CD4-positive, alpha-beta T cell treated with Interferon gamma for 1 hour (primary cell): ENCODE measurements at places on chromosomes 5 and 9.

DNA sequence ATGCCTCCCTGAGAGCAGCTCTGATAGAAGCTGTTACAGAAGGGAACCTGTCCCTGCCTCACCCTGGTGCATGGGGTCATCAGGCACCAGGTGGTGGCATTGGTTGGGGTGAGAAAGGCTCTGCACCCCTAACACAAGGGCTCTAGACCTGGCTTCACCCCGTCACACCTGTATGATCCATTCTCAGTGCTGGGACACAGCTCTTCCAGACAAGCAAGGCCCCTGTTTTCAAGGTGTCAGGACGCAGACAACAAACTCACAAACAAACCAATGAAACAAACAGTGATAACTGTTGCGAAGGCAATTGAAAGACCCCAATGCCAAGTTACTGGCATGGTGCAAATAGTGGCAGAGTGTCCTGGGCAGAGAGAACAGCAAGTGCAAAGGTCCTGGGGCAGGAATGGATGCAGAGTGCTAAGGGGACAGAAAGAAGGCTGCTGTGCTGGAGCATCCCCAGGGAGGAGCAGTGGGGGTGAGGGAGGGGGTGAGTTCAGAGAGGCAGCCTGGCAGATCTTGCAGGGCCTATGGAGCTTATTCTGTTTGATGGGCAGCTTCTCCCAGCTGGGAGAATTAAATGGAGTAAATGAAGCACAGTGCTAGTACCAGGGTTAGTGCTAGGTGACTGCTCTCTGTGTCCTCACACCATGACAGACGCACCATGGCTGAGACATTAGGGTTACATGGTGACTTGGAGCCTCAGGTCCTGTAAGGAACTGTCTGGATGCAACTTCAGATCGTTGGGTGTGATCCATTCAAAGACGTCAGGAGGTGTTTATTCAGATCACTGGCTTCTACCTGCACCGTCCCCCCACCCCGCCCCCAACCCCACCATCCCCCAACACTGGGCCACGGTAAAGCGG is 67.9 kb upstream of the UNC5A start:
- no peak for DNase-seq

- DNase-seq = no peak
These were observed 14.7 kb downstream of the TLN1 start for GRCh38 chr9:35717132-35717870.

DNA sequence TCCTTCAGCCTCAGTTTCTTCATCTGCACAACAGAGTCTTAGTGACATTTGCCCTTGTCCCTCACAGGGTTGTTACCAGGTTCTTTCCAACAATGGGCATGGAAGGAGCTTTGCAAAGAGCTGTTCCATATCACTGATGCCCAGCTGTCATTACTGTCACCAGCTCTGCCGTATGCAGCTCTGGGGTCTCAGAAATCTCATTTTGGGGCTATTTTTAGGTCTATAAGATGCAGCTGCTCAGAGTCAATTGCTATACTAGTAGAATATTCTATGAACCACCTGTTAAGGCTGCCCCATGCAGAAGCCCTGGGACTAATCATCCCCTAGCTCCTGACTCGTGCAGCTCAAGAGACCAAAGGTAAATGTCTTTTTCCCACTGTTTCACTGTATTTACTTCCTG is 105.1 kb upstream of the TNPO1 start:
- no peak for DNase-seq

GRCh38 chr9:34623374-34624235 is 3.3 kb upstream of the DCTN3 start:
- DNase-seq = peak; percentile 7

DNA sequence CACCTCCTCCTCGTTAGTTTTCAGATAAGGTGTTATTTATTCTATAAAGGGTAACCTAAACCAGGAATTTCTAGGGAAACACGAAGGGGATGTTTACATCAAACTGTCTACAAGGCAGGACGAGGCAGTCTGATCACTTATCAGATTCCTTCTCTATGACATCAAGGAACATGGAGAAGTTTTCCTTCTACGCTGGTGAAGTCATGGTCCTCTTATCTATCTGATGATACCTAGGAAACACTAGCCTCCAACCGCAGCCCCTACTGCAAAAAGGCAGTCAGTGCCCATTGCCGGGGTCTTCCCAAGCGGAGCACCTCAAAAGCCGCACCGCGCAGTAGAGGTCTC is 1.5 kb downstream of the MPDZ start:
- DNase-seq = no peak

DNA sequence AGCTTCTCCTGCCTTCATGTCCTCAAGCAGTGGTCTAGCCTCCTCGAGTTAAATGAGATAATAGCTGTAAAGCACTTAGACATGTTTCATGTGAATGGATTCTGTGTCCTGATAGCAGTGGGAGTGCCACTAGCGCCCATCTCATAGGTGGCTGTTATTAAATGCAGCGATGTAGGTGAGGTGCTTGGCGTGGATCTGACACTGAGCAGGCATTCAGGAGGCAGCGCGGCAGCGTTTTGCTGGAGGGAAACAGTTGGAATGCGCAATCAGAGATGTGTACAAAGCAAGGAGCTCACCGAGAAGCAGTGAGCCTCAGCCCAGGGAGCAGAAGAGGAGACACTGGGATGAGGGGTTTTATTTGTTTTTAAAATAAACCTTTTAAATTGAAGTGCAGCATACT is 106.6 kb downstream of the RGS3 start:
- DNase-seq = no peak

- DNase-seq = no peak
These were observed 89.8 kb downstream of the PCDH1 start for GRCh38 chr5:141788296-141788970.

- DNase-seq = no peak
These were observed 36.3 kb upstream of the FGF1 start for GRCh38 chr5:142722146-142722545.

DNA sequence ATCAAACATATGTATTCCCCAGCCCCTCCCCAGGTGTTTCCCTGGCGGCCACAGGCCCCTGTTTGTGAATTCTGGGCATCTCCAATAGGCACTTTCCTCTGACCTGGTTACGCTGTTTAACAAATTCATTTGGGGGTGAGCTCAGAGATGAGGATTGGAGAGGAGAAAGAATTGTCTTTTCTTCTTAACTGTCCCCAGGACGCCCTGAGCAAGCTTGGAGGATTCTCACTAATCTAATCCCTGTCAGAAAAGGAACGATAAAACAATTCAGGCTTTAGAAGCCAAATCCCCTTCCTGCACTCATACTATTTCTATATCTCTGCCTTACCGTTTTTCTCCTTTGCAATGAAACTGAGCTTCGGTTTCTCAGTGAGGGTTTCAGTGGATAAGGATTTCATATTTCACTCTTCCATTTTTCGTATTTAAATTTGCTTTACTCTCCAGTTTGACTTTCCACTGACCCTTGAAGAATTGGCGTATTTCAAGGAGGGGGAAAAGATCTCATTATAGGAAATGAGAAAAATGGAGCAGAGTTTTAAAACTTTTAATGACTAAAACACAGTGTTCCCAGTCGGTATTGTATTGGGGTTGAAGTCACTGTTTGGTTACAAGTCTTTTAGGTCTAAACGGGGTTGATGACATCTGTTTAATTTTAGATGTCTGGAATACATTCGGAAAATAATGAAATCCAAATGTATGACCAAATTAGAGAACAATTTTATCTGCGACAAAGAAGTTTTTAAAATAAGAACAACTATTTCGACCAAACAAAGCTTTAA is 180.1 kb downstream of the MACROH2A1 start:
- no peak for DNase-seq

- no peak for DNase-seq
These were observed 125.8 kb downstream of the GALNT10 start for GRCh38 chr5:154316223-154316935.

DNA sequence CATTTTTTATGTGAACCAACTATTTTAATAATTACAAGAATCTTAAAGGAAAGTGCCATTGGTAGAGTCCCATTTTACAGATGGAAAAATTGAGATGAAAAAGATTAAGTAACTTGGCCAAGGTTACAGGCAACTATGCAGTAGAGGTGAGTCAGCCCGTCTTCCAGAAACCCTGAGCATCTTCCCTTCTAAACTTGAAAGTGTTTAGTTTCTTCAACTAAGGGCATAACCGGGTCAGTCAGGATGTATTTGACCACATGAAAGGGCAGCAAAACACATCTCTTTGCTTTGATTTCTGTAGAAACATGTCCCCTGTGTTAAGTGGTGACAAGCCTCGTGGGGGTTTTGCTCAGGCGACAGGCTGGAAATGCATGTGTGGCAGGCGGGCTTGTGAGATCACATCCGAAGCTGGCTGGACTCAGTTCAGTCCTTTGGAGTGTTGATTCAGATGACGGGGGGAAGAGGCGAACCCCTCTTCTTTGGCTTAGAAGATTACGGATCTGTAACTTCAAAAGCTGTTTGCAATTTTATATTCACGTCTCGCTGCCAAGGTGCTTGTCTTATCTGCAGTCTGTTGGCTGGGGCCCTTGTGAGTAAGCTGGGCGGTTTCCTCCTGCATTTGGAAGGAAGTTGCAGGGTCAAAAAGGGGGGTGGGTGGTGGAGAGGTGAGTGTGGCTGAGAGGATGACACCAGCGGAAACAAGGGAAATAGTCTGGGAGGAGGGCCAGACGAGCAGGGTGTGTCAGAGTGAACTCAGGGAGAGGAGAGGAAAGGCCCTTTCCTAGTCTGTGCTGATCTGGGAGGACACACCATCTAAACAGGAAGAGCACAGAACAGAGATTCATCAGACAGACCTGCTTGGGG is 78.9 kb upstream of the RPS23 start:
- DNase-seq = peak; percentile 68

- DNase-seq = peak; percentile 37
These were observed 61.8 kb downstream of the ABCA1 start for GRCh38 chr9:104866191-104866590.

GRCh38 chr9:107975426-107976010 is 485.9 kb upstream of the KLF4 start:
- DNase-seq = no peak

DNA sequence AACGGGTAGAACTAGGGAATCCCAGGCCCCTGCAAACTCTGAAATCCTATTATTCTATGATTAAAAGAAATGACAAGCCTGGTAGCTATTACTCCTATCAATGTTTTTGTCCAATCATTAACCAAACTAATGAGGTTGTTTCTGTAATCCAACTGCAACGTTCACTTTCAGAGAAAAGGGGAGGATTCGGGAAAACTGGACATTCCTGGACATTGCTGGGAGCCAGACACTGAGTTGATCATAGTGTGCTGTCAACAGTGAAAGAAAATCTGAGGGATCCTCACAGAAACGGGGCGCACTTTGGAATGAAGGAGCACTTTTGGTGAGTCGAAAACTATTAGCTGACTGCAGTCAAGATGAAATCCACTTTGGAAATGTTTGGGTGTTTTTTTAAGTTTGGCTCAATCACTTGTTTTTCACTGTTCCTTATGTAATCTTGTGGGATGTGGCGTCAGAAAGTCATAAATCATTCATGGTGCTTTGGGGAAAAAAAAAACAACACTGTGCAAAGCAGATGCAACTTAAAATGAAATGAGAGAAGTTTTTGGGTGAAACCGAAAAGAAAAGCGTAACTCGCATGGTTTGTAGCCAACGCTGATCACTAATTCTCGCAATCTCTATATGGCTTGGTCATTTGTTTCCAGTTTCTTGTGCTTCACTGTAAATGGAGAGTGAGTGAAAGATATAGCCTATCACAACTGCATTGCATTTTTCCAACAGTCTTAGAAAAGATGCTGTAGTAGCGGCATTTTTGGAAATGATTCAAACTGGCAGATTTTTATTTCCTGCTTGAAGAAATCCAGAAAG is 51.2 kb upstream of the ADRA1B start:
- DNase-seq = no peak

- DNase-seq = peak; percentile 72
These were observed 99.0 kb downstream of the GTF3C4 start for GRCh38 chr9:132768932-132769905.

DNA sequence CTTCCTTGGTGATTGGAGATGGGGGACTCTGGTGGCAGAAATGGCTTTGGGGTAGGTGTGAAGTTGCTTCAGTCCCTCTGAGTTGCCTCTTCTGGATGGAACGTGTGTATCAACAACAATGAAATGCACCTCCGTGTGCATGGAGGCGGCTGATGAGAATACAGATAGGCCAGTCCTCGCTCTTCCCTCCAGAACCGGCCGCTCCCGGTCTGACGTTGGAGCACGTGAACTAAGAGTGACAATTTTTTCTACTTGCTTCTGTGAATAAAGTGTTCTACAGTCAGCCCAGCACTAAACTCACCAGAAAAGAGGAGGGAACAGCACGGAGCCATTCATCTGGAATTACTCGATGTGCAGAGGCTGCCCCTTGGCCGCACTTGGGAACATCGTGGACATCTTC is 90.7 kb downstream of the ANKRD33B start:
- DNase-seq = no peak

GRCh38 chr5:169993485-169993790 is 13.1 kb upstream of the INSYN2B start:
- no peak for DNase-seq
